ENCODE measurements at places on chromosomes 5 and 9.

- peak; percentile 51 for ATAC-seq
Measured at GRCh38 chr5:54616031-54616430, 98.5 kb downstream of the SNX18 start.

GRCh38 chr5:103541114-103541513, 21.5 kb downstream of the NUDT12 start:
- ATAC-seq, result no peak

GRCh38 chr5:77590347-77590746, 48.2 kb downstream of the OTP start:
- no peak for ATAC-seq

- no peak for ATAC-seq
Measured at GRCh38 chr9:37986771-37987258, 82.2 kb downstream of the SHB start.

DNA sequence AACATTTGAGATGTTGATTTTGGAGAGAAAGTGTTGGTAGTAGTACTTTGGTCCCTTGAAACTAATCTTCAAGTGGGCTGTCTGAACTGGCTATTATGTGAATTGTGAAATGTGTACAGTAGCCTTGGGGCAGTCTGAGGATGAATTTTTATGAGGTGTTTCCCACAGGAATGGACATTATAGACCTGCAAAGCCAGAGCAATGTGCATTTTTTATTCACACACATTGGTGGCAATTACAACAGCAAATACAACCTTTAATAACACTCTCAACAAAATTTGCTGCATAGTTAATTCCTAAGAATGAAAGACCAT, 147.0 kb downstream of the PAM start:
- no peak for ATAC-seq

DNA sequence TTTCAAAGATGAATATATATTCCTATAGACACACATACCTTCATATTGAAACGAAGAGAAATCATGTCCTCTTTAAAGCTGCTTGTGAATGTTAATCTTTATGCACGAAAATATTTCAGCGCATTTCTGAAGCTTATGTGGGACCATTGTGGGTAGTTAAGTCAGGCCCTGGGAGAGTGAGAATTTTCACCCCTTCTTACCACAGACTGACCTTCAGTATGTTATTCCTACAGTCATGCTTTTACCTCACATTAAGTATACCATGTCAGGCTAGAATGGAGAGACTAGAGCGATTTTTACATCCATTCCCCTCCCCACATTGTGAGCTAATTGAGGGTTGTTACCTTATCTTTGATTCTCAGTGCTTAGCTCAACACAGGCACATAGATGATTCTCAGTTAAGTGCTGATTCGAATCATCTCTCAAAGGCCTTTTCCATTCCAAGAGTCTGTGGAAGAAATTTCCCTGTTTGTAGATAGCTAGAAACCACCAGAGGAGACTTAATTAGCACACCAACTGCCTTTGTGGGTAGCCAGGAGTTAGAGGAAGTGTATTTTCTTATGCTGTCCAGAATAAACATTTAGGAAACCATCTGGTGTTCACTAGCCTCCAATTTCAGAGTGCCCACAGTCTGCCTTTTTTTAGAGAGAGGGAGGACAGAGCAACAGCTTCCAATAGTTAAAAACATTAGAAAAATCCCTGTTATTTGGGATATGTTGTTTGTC, 110.5 kb downstream of the MEGF10 start:
- no peak for ATAC-seq

- peak; percentile 98 for ATAC-seq
Measured at GRCh38 chr9:113463418-113464285, at the start of gene RGS3. RGS3 (plus strand) TSS chr9:113463727; CDS start chr9:113463803, 76 bp downstream.

DNA sequence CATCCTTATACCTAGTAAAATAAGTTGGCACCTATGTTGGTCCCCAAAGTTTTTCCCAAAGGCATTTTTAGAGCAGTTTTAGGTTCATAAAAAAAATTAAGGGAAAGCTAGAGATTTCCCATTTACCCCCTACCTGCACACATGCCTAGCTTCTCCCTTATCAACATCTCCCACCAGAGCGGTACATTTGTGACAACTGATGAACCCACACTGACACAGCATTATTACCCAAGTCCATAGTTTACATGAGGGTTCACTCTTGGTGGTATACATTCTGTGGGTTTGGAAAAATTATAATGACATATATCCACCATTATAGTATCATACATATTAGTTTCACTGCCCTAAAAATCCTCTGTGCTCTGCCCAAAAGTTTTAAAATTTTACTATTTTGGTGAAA, 12.0 kb downstream of the RAD1 start:
- no peak for ATAC-seq

- ATAC-seq, result no peak
Measured at GRCh38 chr9:16202221-16202620, 649.4 kb downstream of the CCDC171 start.

DNA sequence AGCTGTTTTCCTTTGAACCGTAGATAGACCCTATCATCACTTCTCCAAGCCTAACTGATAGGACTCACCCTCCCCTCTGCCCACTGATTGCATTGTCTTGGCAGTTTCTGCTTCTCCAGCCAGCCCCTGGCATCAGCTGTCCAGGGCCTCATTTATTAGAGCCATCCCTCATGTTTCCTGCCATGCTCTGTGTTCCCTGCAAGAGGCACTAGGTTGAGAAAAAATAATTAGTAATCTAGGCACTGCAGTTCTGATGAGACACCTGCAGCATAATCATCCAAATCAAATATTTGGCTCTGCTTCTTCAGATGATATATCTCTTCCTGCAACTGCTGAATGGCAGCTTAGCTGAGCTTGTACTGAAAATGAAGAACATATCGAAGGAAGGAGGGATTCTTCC, 303.0 kb upstream of the TLE4 start:
- no peak for ATAC-seq

- no peak for ATAC-seq
Measured at GRCh38 chr5:97338729-97339128, 155.7 kb upstream of the RIOK2 start.

DNA sequence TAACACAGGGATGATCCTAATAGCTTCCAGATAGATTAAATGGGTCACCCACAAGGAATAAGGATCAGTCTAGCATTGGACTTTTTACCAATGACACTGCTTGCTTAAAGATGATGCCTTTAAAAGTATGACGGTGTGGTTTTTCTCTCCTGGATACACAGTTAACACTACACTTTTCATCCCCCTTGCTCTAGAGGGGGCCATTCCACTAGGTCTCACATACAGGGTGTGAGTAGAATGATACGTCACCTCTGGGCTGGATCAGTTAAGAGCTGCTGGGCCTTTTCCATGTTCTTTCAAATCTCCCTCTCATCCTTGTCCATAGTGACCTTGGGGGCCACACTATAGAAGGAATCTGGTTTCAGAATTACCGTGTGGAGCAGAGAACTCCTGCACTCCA, 140.6 kb downstream of the FSTL4 start:
- ATAC-seq, result no peak

DNA sequence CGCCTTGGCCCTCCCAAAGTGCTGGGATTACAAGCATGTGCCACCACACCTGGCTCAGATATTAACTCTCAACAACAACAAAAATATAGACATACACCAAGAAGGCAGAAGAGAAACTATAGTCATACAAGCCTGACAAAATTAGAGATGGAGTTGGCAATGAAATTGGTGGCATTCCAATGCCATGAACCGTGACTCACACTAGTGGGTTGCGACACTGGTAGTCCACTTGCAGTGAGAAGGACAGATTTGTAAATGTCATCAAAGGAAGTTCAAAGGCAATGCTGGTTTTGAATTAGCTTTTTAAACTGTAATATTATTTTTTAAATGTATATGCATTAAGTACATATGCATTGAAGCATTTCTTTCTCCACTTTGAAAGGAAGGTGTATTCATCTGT, 8.5 kb upstream of the DNAJC25 start:
- ATAC-seq, result peak; percentile 46

DNA sequence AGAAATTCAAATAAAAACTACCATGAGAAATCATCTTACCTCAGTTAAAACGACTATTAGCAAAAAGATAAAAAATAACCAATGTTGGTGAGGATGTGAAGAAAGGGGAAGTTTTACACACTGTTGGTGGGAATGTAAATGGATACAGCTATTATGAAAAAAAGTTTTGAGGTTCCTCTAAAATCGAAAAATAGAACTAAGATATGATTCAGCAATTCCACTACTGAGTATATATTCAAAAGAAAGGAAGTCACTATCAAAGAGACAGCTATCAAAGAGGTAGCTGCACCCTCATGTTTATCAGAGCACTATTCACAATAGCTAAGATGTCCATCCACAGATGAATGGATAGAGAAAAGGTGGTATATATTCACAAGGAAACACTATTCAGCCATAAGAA, 1888.4 kb downstream of the MAT2B start:
- ATAC-seq, result no peak

GRCh38 chr9:136539427-136540421, 6.1 kb downstream of the NOTCH1 start:
- ATAC-seq, result peak; percentile 41

DNA sequence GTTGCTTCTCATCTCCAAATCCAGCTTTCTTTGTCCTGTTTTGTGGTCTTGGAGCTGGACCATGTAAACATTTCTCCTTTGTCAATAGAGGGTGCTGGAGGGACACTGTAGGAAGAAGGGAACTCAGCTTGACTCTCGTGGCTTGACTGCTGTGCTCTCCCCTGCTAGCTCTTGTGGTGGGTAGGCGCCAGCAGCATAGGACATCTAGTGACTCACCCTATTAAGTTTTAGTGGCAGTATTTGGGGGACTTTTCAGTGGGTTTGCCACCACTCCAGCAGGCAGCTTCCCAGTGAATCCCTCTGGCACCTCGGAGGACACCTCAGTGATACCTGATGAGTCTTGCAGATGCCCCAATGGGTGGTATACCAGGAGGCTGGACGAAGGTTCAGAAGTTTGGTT, 97.8 kb downstream of the TSSK1B start:
- peak; percentile 87 for ATAC-seq

- ATAC-seq, result no peak
Measured at GRCh38 chr9:114287763-114288192, 35.1 kb upstream of the ORM1 start.

DNA sequence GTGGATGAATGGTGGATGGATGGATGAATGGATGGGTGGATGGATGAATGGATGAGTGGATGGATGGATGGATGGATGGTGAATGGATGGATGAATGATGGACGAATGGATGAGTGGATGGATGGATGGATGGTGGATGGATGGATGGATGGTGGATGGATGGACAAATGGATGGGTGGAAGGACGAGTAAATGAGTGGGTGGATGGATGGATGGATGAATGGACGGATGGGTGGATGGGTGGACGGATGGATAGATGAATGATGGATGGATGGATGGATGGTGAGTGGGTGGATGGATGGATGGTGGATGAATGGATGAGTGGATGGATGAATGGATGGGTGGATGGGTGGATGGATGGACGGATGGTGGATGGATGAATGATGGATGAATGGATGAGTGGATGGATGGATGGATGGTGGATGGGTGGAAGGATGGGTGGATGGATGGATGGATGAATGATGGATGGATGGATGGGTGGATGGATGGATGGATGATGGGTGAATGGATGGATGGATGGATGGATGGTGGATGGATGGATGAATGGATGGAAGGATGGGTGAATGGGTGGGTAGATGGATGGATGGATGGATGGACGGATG, 58.6 kb downstream of the VAV2 start:
- no peak for ATAC-seq

DNA sequence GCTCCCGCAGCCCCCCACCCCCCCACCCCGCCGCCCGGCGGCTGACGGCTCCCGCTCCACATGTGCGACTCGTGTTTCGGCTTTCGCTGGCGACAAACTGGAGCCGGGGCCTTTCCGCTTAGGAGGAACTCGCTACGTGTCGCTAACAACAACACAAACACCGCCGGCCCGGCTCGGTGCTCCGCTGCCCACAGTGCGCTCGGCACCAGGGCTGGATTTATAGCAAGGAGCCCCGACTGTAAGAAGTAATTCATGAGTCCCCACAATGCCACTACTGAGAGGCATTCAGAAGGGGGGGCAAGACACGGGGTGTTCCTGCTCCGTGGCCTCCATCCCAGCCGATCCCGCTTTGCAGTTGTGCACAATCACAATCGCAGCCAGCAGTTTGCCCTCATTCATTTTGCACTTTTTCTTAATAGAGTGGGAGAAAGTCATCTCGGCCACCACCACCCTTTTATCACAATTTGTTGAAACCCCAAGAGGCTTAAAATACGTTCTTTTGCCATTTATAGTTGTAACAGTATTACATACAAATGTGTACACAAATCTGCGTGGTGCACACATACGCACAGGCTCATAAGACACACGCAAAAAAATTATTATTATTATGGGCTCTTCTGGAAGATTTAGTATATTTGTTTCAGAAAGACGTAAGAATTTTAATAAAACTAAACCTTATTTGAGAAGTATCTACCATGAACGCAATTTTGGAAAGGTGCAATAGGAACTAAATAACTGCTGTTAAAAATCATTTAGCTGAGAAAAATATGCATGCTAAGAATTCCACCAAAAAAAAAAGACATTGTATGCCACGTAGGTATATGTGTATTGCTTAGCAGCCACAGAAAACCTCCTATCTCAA, 48.1 kb downstream of the EBF1 start:
- peak; percentile 49 for ATAC-seq

DNA sequence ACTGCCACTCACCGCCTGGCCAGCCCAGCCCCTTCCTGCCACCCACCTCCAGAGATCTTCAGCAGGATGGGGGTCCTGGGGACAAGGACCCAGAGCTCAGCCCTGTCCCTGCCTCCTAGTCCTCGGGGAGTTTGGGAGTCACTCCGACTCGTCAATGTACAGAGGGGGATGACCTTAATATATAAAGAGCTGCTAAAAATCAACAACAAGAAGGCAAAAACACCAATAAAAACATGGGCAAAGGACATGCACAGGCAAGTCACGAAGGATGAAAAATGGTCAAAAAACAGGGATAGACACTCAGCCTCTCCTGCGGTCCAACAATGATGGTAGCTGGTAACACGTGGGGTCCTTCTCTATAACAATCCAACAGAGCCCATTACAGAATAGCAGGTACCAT, 4.7 kb upstream of the ASB6 start:
- no peak for ATAC-seq

DNA sequence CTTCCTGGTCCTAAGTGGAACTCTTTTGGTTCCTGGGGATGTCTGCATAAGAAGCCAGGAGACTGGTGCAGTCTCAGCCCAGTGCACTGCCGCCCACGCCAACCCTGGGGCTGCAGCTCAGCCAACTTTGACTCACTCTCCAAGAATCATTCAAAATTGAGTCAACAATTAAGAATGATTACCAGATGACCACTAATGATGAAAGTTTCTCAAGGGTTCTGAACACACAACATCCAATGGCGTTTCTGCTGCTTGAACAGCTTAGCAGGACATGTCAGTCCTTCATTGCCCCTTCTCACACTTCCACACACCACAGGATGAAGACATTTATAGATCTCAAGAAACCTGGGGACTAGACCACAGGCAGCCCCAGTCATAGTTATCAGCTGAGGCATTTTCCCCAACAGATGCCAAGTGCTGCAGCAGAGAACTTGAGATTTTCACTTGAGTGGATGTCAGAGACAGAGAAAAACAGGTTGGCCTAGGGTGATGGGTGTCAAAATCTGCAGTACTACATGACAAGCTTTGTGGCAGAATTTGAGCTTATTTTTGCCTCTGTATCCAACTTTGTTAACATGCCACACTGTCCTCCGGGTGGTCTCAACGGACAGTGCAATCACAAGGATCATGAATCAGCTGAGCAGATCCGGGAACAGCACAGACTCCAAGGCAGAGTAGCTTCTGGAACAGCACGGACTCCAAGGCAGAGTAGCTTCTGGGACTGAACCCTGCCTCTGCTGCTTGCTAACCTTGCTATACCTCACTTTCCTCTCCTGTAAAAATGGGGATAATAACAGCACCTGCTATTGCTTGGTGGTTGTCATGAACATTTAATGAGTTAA, 356.1 kb downstream of the SPOCK1 start:
- ATAC-seq, result peak; percentile 6

GRCh38 chr5:127602481-127602880, 46.4 kb upstream of the CTXN3 start:
- ATAC-seq, result no peak

Data from motor neuron (in vitro differentiated cells).